ENCODE measurements at places on chromosomes 11 and 22. TPM values are rescaled to one million over a fixed set of nuclear protein-coding genes. Genes with fewer than 3 reads are reported as not detected.

The PRRG4 gene
- 2.1 TPM for total RNA-seq

The SCN4B gene
- total RNA-seq, result not detected

DNA sequence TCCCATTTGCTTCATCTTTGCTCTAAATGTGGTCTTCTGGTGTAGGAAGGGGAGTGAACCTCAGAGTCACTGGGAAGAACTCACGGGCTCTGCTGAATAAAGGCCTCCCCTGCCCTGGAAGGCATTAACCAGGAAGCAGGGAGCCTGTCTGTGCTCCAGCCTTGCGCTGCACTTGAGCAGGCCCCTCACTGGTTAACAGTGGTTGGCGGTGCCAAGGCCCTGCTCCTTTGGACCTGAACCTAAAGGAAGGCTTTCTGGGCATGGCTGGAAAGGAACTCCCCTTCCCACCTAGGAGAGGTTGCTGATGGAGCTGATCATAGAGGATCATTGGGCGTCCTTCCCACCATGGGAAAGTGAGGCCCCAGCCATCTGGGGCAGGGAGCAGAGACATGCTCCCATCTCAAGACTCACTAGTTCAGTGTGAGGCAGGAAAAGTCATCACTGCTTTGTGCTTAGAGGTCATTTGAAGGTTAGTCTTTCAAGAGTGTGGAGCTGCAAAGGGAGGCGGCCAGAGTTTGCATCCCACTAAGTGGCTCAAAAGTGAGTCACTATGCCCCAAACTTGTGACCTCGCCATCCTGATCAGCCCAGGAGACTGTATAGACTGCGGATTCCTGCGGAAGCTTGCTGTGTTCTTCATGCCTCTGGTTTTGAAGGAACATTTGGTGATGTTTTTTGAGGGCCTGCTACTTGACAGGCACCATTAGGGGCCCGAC is 50.4 kb downstream of the DBX1 start:
- no peak for DNase-seq

- no peak for DNase-seq
These were observed 81.6 kb downstream of the TEAD1 start for GRCh38 chr11:12755510-12756453.

DNA sequence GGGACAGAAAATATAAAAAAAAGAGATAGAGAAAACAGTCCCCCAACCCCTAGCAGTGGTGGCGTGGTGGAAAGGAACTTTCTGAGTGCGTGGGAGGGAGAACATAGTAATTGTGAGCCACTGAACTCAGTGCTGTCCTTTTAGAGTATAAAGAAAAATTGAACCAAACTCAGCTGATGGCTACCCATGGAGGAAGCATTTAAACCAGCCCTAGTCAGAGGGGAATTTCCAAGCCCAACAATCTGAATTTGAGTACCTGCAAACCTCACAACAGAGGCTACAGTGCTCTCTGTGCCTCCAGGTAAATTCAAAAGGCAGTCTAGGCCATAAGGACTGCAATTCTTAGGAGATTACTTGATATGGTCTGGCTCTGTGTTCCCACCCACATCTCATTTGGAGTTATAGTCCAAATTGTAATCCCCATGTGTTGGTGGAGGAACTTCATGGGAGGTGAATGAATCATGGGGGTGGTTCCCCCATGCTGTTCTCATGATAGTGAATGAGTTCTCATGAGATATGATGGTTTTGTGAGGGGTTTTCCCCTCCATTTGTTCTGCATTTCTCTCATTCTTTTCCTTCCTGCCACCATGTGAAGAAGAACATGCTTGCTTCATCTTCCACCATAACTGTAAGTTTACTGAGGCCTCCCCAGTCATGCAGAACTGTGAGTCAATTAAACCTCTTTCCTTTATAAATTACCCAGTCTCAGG is 687.8 kb downstream of the FAM181B start:
- DNase-seq, result no peak
